ENCODE measurements at places on chromosomes 7 and 10.

- DNase-seq: no peak
These were observed 10.0 kb downstream of the MTURN start for GRCh38 chr7:30144657-30145306.

GRCh38 chr10:22593636-22594198 lies 120.7 kb downstream of the PIP4K2A start:
- no peak for DNase-seq

DNA sequence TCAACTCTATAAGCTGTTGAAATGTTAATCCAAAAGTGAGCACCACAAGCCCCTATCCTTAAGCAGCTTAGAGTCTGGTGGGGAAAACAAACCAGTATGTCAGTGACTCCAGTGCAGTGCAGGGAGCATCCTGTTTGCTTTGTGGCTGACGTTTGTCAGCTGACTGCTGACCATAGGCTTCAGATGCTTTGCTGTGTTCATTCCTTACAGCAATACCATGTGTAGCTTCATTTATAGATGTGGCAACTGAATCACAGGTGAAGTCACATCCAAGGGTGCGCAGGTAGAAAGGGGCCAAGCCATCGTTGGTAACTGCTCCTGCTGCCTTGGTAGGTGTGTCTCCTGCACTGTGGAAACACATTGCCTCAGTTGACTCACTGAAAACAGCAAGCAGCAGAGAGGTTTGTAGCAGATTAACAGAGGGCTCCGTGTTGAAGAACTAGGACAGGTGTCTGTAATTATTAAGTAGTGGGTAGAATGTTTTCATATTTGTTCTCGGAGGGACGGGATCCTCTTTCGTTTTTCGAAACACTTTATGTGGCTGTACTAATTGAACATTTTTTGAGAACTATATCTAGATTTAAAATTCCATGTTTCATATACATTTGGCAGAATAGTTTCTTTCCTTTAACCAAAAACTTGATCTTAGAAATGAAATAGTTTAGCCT lies 2.0 kb downstream of the INSIG1 start:
- no peak for DNase-seq

DNA sequence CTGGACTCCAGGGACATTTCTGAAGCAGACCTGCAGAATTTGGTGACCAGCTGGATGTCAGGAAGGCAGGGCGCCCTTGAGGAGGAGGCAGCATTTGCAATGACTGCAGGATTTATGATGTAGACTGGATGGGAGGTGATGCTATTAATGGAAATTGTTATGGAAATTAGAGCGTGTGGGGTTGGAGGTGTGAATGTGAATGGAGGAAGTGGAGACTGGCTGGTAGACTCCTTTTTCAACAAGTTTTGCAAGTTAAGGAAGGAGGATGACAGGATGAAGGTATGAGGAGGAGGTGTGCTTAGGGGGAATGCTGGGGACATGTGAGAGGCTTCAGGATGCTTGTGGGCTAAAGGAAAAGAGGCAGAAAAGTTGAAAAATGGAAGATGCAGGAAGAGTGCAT lies 137.0 kb downstream of the TMEM178B start:
- no peak for DNase-seq

DNA sequence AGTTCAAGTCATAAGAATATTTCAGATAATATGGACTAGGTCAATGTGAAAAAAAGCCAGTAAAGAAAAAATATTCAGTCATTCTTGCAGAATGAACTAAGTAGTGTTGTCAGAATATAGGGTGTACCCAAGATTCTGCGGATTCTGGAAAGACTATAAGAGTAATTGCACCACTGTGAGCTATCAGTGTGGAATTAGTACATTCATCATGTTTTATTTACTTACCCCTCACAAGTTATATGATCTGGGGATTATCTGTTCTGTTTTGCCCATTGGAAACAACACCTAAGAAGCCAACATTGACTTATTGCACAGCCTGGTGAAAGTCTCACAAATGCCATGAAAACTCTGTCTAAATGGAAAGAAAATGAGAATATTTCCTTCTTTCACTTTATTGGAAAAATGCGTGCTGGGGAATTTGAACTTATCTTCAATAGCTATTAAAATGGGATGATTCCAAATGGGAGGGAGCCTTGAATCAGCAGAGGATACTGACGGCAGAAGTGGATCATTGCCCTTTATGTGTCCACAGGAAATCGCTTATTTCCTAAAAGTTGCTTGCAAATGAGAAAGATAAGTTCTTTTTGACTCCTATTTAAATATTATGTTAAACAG lies 563.3 kb upstream of the POM121L12 start:
- DNase-seq: no peak

DNA sequence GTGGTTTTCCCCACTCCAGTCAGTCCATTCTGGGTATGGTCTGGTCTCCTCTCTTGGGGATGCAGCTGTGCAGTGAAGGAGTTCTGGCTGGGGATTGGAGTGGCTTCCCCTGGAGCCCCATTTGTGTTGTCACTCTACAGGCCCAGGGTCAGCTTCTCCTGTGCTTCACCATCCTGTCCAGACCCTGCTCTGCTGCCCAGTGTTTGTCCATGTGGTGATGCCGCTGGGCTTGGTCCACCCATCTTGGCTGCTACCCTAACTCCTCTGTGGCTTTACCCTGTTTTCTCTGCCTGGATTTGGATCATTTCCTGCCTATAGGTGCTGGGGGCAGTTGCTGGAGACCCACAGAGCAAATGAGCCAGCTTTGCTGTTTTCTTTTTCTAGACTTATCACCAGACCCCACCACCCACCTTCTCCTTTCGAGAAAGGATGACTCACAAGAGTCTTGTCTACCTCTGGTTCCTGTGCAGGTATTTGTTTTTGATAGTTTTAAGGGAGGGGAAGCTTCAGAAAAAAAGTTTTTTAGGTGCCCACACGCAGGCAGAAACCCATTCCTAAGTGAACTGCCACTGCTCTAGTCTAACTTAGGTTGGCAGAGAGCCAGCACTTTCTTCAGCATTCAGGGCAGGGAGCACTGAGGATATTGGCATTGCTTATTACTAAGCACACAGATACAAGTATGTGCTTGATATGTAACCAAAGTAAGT lies 8.5 kb downstream of the ZDHHC16 start:
- DNase-seq: no peak

DNA sequence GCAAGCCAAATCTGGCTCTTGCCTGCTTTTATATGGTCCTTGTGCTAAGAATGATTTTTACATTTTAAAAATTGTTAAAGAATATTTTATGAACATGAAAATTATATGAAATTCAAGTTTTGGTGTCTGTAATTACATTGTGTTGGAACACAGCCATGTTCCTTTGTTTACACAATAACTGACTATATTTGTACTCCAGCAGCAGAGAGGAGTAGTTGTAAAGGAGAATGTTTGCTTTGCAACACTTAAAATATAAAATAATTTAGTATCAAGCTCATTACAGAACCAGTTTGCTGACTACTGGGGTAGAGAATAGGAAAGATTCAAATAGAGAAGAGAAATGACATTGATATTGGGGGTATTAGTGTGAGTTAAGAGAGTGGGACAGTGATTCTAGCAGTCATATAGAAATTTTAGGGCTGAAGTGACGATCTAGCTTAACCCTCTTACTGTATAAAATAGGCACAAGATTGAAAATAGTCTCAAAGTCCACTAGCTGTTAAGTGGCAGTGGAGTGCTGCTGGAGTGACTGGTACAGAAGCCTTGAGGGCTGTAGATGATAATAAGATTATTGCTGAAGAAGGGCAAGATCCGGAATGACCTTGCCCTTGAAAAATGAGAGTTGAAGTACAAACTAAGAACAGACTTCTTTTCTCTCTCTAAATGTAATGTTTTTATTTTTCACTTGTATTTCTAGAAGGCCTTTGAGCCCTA lies 28.2 kb downstream of the SGPL1 start:
- DNase-seq: no peak

DNA sequence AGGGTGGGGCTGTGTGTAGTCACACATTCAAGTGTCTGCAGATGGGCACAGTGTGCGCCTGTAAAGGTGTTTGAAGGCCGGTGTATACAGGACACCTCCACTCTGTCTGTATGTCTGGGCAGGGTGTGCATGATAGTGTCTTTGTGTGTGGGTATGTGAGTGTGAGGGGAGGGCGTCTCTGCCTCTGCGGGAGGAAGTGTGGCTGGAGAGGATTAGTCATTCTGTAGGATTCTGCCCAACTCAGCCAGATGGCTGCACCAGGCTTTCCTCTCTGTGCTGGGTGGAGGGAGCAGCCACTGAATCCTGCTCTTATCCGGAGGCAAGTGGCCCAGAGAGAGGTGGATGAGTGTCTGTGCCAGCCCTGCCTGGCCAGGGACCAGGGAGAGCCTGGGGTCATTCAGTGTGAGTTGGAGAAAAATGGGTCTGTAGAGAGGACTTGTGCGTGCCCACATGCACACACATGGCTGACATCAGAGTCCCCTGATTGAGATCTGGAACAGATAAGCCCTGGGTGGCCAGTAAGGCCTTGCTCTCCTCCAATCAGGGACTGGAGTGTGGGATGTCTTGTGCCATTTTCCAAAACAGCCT lies 1.7 kb downstream of the SFXN3 start:
- peak; percentile 76 for DNase-seq

DNA sequence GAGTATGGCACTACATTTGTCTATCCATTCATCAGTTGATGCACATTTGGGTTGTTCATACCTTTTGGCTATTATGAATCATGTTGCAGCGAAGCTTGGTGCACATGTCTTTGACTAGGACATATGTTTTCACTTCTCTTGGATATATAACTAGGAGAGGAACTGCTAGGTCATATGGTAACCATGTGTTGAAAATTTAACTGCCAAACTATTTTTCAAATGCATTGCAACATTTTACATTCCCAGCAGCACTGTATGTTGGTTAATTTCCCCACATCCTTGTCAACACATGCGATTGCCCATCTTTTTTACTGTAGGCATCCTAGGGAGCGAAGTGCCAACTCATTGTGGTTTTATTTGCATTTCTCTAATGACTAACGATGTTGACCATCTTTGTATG lies 183.4 kb downstream of the PRKCQ start:
- DNase-seq: no peak
